T-cell (primary cell): ENCODE measurements at places on chromosomes 12 and 14. TPM values are rescaled to one million over a fixed set of nuclear protein-coding genes. Genes with fewer than 3 reads are reported as not detected.

Gene JKAMP
- total RNA-seq, result 13.8 TPM

Gene MIP
- not detected for total RNA-seq

Gene CREBL2
- total RNA-seq, result 37.2 TPM

Gene ATL1
- 2.1 TPM for total RNA-seq

DNA sequence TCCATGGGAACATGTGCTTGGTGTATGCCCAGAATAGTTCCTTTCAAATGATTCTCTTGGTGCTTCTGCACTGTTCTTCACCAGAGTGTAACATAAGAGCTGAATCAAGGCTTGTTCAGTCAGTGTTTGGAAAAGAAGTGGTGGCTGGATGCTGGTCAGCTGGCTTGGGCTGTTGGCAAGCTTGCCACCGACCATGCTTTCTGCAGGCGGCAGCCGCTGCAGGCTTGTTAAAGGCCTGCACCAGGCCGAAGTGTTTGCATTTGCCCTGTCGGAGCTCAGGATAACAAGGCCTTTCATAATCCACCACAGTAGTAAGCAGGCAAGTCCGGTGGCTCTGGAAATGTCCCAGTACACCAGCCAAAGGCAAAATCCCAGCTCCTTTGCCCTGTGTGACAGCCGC is 26.9 kb downstream of the DAAM1 start:
- no peak for DNase-seq

DNA sequence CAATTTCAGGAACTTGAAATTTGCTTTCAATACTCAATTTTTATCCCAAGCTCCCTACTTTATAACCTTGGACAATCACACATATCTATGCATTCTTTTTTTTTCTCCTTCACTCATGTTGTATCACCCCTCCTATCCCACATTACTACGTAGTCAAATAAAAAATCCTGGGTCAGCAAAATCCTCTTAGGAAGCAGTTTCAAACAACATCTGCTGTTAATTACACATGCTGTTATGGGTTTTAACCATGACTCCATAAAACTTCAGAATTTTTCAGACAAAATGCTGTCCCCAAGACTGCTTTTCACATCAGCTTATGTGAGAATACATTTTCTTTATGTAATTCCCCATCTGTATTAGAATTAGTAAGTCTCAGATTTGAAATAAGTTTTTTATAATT is 61.7 kb downstream of the LRFN5 start:
- no peak for DNase-seq

DNA sequence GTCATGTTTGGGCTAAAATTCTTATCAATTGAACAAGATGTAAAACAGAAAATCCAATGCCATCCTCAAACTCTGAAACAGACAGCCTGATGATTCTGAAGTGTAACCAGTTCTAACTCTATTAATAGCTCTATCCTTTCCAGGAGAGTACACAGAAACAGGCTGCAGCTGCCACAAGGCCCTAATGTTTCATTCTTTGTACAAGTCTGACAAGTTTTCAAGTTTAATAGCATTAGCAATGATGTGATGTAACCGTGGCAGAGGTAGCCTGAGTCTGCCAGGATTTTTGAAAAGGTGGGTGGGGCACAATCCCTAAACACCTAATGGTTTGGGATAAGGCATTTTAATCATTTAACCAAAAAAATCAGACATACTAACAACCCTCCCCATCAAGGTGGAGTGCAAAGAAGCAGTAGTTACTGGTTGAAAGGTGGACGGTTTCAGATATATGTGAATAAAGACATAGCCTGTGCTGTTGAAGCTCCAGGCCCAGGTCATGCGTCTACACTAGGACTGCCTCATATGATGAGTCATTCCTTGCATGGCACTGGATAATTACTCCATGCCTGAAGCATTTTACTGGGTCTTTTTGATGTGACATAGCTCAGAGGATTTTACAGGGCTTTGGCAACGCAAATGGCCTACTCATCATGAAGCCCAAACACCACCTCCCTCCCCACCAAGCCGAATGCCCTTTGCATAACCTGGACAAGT is 145.1 kb upstream of the GRIP1 start:
- no peak for DNase-seq
